ENCODE measurements at places on chromosomes 6 and 20. TPM values are rescaled to one million over a fixed set of nuclear protein-coding genes. Genes with fewer than 3 reads are reported as not detected.

DNAH8 gene
- not detected for total RNA-seq

FAM209B gene
- total RNA-seq = 3.9 TPM

TRDN gene
- total RNA-seq = not detected

HLA-A gene
- 1,801 TPM for total RNA-seq

DNA sequence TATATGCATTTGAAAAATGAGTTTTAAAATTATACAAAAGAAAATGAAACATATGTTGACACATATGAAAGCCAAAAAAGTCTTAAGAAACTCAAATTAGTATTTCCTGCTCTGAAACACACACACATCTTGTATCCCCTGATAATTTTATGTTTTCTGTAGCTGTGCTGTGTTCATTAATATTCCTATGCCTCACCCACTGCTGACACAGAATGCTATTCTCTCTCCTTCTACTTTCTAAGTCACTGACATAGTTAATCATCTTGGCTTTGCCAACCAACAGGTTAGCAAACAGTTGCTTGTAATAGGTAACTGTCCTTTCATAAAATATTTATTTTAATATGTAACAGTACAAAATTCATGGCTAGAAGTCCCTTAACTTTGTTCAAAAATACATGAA is 140.7 kb downstream of the DST start:
- H3K4me3 ChIP-seq = no peak overlapping the region
- H3K27me3 ChIP-seq = no peaks in the 10 kb centered on the region
- no peak for DNase-seq

GRCh38 chr20:41098703-41099250 is 38.6 kb upstream of the PLCG1 start:
- H3K4me1 ChIP-seq = no peaks in the 10 kb centered on the region
- no peak overlapping the region for H3K4me3 ChIP-seq
- peaks cover 83% of the 10 kb centered on the region for H3K36me3 ChIP-seq
- no peaks in the 10 kb centered on the region for H3K27me3 ChIP-seq

GRCh38 chr6:40817369-40817768 is 221.7 kb downstream of the UNC5CL start:
- no peaks in the 10 kb centered on the region for H3K4me1 ChIP-seq
- no peak for DNase-seq
- no peak overlapping the region for H3K4me3 ChIP-seq
- no peak overlapping the region for H3K27ac ChIP-seq

- H3K27ac ChIP-seq = no peak overlapping the region
- H3K36me3 ChIP-seq = no peaks in the 10 kb centered on the region
- no peaks in the 10 kb centered on the region for H3K4me1 ChIP-seq
- H3K27me3 ChIP-seq = no peaks in the 10 kb centered on the region
- no peak for DNase-seq
Observed at GRCh38 chr6:162602759-162603158, 124.8 kb downstream of the PRKN start.

GRCh38 chr6:112909781-112910180 is 562.7 kb downstream of the RFPL4B start:
- no peaks in the 10 kb centered on the region for H3K36me3 ChIP-seq
- no peak overlapping the region for H3K4me3 ChIP-seq
- no peaks in the 10 kb centered on the region for H3K4me1 ChIP-seq
- DNase-seq = no peak
- no peak overlapping the region for H3K27ac ChIP-seq
- no peaks in the 10 kb centered on the region for H3K27me3 ChIP-seq

- H3K27ac ChIP-seq = no peak overlapping the region
- H3K4me3 ChIP-seq = no peak overlapping the region
- H3K27me3 ChIP-seq = no peaks in the 10 kb centered on the region
- H3K36me3 ChIP-seq = no peaks in the 10 kb centered on the region
- no peak for DNase-seq
- H3K4me1 ChIP-seq = no peaks in the 10 kb centered on the region
Observed at GRCh38 chr6:95248499-95248898, 328.8 kb upstream of the MANEA start.

GRCh38 chr20:47133809-47134456 is 222.6 kb downstream of the ZMYND8 start:
- no peaks in the 10 kb centered on the region for H3K36me3 ChIP-seq
- H3K4me1 ChIP-seq = no peaks in the 10 kb centered on the region

DNA sequence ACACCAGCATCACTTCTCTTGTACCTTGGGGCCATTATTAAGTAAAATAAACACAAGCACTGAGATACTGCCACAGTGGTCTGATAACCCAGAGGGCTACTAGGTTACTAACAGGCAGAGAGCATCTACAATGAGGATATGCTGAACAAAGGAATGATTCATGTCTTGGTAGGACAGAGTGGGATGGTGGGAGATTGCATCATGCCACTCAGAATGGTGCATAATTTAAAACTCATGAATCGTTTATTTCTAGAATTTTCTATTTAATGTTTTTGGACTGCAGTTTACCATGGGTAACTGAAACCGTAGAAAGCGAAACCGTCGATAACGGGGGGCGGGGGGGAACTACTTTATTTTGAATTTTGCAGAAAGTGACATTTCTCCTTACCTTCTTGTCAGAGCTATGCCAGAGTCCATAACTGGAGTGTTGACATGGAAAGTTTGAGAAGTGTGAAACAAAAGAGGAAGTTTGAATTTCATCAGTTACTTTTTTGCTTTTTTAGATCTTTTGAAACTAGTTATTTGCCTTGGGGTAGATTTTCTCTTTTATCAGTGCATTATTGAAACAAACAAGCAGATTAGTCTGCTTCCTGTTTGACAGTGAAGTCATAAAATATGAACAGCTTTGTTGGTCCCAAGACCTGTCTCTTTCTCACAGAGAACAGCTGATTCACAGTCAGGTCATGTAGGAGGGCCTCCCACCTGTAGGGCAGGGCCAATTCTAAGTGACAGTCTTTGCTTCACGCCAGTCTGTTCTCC is 124.9 kb downstream of the KLHL32 start:
- no peak for DNase-seq
- no peaks in the 10 kb centered on the region for H3K4me1 ChIP-seq
- no peaks in the 10 kb centered on the region for H3K27me3 ChIP-seq

DNA sequence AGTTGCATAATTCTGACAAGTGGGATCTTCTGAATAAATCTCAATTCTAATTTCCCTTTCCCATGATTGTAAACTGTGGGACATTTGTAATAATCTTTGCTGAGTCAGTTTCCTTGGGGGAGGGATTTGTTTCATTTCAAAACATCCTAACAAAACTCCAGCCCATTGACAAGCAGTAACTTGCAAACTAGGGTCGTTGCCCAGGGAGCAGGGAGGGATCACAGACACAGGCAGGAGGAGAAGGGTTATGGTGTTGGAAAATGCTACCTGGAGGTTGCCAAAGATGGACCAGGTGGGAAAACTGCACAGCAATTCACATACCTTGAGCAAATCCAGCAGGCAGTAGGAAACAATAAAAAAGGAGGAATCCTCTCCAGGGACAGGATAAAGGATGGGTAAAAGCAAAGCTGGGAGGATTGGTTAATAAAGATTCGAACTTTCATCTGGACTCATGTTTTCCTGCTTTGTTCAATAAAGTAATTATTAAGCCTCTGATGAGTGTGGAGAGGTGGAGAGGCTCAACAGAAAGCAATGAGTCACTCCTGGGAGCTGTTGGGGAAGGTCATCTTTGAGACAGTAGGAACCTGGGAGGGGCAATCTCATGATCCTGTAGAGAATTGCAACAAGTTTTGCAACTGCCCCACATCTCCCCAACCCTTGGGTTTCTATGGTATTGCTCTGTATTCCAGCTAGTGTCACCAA is 87.3 kb upstream of the AKIRIN2 start:
- no peak for DNase-seq
- H3K27ac ChIP-seq = no peak overlapping the region
- H3K27me3 ChIP-seq = no peaks in the 10 kb centered on the region
- H3K36me3 ChIP-seq = no peaks in the 10 kb centered on the region
- H3K4me3 ChIP-seq = no peak overlapping the region

GRCh38 chr20:63819224-63819921 is 11.7 kb downstream of the ZBTB46 start:
- H3K4me1 ChIP-seq = no peaks in the 10 kb centered on the region
- peaks cover 5% of the 10 kb centered on the region for H3K27me3 ChIP-seq
- no peak overlapping the region for H3K27ac ChIP-seq
- DNase-seq = no peak
- no peaks in the 10 kb centered on the region for H3K36me3 ChIP-seq
- no peak overlapping the region for H3K4me3 ChIP-seq

- no peak overlapping the region for H3K27ac ChIP-seq
- H3K4me3 ChIP-seq = no peak overlapping the region
- no peak for DNase-seq
- no peaks in the 10 kb centered on the region for H3K36me3 ChIP-seq
- peaks cover 5% of the 10 kb centered on the region for H3K27me3 ChIP-seq
Observed at GRCh38 chr20:4546342-4546741, 175.4 kb upstream of the PRND start.

DNA sequence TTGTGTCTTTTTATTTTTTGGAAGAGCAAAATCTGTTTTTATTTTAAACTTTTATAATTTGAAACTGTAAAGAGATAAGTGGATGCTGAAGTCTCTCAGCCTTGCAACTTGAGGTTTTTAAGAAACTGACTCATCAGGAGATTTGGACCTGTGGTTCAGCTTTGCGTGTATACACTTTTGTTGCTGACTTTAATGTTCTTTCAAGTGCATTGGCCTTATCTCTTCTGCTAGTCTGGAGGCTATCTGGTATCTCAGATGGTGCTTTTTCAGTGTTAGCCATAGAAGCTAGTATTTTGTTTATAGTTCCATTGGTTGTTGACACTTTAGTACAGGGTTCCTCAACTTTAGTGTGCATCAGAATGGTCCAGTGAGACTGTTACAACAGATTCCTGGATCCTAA is 504.0 kb upstream of the SPTLC3 start:
- no peaks in the 10 kb centered on the region for H3K27me3 ChIP-seq
- no peak overlapping the region for H3K27ac ChIP-seq
- no peaks in the 10 kb centered on the region for H3K4me1 ChIP-seq
- no peaks in the 10 kb centered on the region for H3K36me3 ChIP-seq
